ENCODE measurements at places on chromosomes 6 and 20.

GRCh38 chr20:53582251-53582570 lies 11.4 kb downstream of the ZNF217 start:
- no peak for DNase-seq

GRCh38 chr20:60050193-60050947 lies 92.1 kb downstream of the CDH26 start:
- no peak for DNase-seq

GRCh38 chr6:155050311-155050710 lies 55.2 kb downstream of the TIAM2 start:
- no peak for DNase-seq

DNA sequence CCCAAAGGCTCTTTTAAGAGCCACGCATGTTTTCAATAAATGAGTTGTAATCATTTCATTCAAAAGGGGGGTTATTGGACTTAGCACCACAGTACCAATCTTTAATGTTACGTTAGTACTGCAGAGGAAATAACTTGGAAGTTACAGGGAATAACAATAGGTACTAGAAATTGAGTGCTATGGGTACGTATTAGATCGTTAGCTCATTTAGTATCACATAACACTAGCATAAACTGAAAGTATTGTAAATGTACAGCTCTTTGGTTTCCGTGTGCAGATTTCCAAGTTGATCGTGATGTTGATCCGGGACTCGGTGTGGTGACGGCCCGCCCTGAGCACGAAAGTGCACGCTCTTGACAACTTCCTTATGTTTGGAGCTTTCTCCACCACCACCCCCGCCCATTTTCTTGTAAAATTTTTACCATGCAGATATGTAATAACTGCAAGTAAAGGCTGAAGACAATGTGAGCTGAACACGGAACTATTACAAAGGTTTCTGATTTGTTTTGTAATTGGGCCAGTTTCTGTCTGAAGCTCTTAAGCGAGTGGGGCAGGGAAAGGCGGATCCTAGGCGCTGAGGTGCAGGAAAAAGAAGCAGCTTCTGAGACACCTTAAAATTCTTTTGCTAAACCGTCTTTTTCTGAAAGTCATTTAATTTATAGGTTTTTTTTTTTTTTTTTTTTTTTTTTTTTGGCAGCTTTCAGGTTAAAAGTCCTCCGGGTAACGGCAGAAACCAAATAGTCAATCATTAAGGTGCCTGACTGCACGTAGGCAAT lies 71.5 kb downstream of the HFE start:
- DNase-seq: peak; percentile 81

GRCh38 chr6:25699649-25700048 lies 47.6 kb downstream of the SCGN start:
- no peak for DNase-seq

- no peak for DNase-seq
These were observed 39.2 kb upstream of the TPD52L1 start for GRCh38 chr6:125114248-125114858.

DNA sequence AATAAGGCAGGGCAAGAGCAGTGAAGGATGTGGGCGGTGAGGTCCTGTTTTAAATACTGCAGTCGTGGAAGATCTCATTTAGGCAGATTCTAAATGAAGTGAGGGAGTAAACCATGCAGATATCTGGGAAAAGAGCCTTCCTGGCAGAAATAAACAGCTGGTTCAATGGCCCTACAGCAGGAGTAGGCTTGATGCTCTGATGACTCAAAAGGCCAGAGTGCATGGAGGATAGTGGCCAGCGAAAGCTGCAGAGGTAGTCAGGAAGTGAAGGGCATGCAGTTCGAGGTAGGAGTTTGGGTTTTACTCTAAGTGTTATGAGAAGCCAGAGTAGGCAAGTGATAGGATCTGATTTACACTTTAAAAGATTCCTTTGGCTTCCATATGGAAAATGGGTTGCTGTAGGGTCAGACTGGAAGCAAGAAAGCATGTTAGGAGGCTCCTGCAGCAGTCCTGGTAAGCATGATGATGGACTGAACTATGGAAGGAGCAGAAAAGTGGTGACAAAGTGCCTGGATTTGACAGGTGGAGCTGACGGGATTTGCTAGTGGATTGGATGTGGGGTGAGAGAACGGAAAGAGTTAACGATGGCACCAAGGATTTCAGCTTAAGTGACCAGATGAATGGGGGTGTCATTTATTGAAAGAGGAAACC lies 150.0 kb downstream of the GJA10 start:
- DNase-seq: no peak

DNA sequence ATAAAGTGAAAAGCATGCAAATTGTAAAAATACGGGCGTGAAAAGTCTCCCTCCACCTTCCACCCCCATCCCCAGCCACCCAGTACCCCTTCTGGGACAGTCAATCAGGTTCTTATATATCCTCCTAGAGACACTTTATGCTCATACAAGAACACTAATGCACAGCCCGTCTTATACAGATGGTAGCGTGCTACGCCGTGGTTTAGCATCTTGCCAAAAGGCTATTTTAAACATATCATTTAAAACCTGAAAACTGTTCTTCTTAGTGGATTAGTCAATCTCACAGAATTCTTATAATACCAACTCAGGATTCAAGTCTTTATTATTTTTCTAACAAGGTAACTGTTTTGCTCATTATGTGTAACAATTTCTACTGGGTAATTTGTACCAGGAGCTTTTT lies 57.2 kb upstream of the MRPS10 start:
- DNase-seq: no peak

GRCh38 chr20:35472209-35472608 lies 16.8 kb downstream of the CEP250 start:
- no peak for DNase-seq

GRCh38 chr6:15344831-15345230 lies 99.0 kb downstream of the JARID2 start:
- no peak for DNase-seq

- no peak for DNase-seq
These were observed 39.6 kb downstream of the TFEB start for GRCh38 chr6:41695825-41696224.

Data from femur (tissue), 1 donor.